ENCODE measurements at places on chromosomes 6 and 20.
A peak's percentile ranks its signal among the peaks of the same experiment; 100 is the strongest.

- no peak for DNase-seq
These were observed 9.2 kb upstream of the CPNE1 start for GRCh38 chr20:35673884-35674283.

GRCh38 chr6:134446218-134446848 lies 128.4 kb upstream of the SGK1 start:
- DNase-seq: peak; percentile 79

GRCh38 chr20:52305024-52305645 lies 113.6 kb upstream of the ZFP64 start:
- no peak for DNase-seq

- DNase-seq: no peak
These were observed 7.4 kb upstream of the FGD2 start for GRCh38 chr6:36997811-36998722.

DNA sequence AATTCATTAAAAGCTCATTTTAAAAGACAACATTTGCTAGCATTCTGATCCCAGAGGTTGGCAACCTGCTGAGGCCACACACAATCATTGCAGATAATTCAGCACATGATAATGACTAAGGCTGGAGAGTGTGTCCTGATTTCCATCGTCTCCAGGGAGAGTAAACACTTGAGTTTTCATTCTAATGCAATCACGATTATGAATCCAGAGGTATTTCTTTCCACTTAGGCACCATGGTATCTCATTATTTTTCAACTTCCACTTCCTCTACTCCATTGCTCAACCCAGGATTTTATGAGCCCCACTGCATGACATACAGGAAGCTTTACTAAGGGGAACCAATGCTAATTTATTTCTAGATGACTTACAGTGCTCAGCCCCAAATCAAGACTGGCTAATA lies 273.8 kb upstream of the AGPAT4 start:
- DNase-seq: no peak

DNA sequence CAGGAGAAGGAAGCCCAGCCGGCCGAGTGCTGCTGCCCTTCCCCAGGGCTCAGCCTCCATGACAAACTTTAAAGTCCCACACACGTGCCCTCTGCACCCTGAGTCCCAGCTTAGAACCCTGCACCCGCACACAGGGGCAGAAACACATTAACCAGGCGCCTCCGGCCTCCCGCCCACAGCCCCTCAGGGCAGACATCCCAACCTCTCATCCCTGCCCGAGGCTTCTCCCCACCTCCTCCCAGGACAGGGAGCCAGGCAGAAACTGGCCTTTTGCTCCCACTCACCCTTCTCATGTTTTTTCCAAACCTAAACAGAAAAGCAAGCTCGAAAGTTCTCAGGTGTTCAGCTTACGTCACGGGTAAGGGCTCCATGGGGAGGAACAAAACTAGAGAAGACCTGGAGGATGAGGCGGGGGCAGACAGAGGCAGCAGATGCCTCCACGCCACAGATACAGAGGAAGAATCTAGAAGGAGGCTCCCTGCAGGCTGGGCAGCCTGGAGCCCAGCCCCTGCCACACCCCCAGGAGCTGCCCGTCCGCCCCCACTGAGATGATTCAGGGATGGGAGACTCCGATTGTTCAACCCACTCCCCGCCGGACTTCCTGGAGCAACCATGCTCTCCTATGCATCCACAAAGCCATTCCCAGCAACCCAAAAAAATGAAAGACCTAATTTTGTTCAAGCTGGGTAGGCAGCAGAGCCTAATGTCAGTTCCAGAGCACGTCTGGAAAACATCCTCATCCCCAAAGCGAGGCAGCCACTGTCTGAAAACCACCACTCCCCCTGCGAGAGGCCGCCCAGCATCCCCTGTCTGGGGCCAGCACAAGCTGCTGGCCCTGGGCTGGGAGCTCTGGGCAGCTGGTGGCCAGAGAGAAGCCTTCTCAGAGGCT lies 8.8 kb downstream of the KCNQ2 start:
- no peak for DNase-seq

DNA sequence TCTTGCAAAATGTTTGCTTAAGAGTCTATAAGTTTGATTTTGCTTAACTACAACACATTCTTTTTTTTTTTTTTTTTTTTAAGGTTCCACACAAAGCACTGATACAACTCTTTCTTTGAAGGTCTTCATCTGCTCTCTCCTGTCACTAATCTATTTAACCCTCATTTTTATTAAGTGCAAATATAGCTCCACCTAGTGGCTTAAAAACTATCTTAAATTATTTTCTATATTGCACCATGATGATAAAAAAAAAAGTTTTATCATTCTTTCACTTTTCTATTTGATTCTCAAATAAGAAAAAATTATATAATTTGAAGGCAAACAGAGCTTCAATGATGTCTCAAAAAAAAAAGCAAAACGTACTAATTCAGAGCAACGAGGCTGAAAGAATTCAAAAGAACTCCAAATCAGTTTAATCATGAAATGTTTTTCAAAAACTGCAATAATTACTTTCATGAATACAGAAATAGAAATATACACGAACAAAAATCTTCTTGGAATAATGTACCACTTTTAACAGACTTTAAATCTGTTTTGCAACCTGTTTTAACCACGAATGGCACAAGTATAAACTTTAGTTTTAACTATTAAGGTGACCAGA lies 12.8 kb downstream of the ESF1 start:
- DNase-seq: no peak

- peak; percentile 33 for DNase-seq
These were observed 299.7 kb downstream of the BTBD3 start for GRCh38 chr20:12217382-12217781.

GRCh38 chr6:135797361-135797760 lies 54.1 kb upstream of the PDE7B start:
- DNase-seq: no peak

DNA sequence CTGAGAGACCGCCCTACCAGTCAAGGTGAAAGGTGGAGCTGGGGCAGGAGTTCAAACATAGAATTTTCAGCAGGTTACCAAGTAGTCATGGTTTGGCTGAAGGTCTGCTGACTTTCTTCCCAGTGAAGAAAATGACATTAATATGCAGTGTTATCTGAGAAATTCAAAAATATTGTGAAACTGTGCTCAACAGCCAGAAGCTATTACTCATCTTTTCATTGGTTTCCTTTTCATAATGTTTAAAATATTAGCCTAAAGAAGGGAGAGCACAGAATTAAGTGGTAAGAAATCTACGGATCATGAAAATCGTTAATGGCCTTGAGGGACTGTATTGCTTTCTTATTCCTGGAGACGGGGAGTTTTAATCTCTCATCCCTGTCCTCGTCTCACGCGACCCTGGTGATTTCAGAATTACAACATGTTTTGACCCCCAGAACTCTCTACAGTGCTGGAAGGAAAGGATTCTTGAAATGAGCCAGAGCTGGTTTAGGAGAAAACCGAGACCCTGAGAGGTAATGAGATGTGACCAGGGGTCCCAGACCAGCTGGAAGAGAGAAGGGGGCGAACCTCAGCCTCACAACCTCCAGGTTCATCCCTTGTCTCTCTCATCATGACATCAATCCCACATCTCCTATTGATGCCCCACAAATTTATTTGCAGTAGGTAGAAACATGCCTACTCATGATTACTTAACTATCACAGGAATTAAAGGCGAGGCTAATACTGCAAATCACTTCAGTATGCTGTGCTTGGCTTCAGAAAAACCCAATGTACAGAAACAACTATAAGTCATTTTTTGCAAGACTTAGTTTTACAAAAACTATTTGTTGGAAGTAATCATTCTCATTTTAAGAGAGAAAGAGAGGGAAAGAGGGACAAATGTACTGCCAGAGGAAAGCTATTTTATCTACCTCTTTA lies 209.5 kb downstream of the FNDC1 start:
- DNase-seq: no peak

- no peak for DNase-seq
These were observed 798.5 kb upstream of the EPHA7 start for GRCh38 chr6:94217836-94218235.

DNA sequence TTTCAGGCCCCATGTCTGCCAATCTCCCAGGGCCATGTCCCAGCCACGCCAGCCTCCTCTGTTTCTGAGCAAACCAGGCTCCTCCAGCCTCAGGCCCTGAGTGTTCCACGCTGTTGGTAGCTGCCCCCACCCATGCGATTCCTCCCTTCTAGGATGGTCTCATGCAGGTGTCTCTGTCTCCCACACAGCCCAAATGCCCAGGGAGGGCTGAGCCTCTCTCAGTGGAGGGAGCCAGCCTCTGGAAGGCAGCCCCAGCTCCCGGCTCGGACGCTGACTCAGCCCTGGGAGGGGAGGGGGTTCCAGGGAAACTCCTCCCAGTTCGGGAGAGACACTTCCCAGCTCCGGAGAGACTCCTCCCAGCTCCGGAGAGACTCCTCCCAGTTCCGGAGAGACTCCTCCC lies 122.9 kb upstream of the AFDN start:
- no peak for DNase-seq

GRCh38 chr6:81766482-81767069 lies 14.1 kb upstream of the TENT5A start:
- DNase-seq: peak; percentile 95

- DNase-seq: no peak
These were observed 2.9 kb downstream of the RGL2 start for GRCh38 chr6:33295621-33296369.

DNA sequence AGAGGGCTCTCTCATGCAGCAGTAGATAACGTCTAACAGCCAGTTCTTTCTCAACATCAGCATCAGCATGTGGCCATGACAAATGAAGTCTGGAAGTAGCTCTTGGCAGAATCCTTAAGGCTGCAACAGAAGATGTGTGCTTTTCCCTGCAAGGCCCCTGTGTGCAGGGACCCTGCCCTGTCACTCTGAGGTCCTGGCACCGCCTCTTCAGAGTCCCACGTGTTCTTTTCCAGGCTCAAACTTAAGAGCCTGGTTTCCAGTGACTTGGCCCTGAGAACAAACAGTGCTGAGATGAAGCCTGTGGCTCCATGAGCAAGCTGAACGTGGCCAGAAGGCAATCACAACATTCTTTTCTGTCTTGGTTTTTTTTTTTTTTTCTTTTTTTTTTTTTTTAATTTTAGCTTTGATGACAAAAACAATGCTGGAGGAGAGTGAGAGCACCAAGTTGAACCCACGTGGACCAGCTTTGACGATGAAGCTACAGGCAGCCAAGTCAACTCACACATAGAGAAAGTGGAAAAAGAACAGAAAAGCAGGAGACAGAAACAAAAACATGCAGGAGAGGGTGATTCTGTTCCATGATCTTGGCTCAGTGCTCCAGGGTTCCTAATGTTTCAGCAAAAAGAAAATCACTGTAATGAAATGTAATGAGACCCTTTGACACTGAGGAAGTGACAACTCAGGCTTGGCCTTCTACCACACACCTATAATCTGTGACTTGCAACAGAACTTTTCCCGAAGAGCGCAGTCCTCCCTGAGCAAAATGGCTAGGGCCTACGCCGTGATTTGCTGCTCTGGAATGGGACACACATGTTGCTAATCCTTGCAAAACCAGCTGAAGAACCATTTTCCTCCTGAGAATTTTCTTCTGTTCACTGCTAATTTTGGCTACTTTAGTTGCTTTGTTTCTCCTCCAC lies 86.1 kb downstream of the FOXC1 start:
- DNase-seq: no peak

- no peak for DNase-seq
These were observed 26.8 kb downstream of the REV3L start for GRCh38 chr6:111456208-111456607.

- DNase-seq: no peak
These were observed 140.5 kb downstream of the RCAN2 start for GRCh38 chr6:46350714-46351113.

GRCh38 chr6:157996918-157997702 lies 15.4 kb downstream of the SYNJ2 start:
- no peak for DNase-seq

- DNase-seq: no peak
These were observed 26.7 kb downstream of the SERPINB9 start for GRCh38 chr6:2876210-2877056.

DNA sequence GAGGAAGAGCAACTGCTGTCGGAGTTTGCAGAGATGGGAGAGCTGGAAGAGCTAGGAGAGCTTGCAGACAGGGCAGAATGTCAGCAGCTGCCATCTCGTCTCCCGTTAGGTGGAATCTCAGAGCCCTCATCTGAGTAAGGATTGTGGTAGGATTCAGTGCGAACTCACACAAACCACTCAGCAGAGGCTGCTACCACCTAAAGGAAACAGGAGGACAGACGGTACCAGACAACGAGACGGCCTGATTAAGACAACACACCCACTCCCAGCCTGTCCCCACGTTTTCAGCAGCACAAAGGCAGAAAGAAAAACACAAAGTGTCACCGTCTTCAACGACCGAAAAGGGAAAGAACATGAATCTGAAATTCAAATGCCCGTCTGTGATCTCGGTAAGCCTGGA lies 4.1 kb downstream of the LEMD2 start:
- DNase-seq: no peak

- DNase-seq: no peak
These were observed 89.7 kb downstream of the MDGA1 start for GRCh38 chr6:37607944-37608343.

- DNase-seq: no peak
These were observed 39.9 kb downstream of the BMP6 start for GRCh38 chr6:7765575-7766325.

DNA sequence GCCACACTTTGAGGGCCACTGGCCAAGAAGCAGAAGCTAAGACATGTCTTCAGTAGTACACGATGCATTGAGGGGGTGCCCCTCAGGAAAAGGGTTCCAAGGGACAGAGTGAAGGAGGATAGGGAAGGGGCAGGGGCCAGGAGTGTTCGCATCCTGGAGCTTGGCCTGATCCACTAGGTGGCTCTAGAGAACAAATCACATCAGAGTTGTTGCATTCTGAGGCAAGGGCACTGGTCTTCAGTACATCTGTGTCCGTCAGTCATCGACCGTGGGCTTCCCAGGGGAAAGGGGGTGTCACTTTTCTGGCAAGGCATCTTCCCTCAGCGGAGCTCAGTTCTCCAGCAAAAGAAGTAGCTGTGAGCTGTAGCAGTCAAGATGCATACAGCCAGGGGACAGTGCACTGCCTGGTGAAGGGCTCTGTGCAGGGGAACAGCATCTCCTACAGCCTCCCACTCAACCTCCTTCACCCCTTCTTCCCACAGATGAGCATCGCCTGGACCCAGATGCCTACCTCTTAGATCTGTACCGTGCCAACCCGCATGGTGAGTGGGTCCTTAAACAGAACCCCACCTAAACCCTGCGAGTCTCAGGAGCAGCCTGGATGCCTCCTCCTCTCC lies 47.8 kb downstream of the ARHGAP40 start:
- no peak for DNase-seq

- no peak for DNase-seq
These were observed 407.3 kb upstream of the FLRT3 start for GRCh38 chr20:14744723-14745122.

GRCh38 chr6:25088513-25088912 lies 152.8 kb upstream of the RIPOR2 start:
- DNase-seq: no peak

DNA sequence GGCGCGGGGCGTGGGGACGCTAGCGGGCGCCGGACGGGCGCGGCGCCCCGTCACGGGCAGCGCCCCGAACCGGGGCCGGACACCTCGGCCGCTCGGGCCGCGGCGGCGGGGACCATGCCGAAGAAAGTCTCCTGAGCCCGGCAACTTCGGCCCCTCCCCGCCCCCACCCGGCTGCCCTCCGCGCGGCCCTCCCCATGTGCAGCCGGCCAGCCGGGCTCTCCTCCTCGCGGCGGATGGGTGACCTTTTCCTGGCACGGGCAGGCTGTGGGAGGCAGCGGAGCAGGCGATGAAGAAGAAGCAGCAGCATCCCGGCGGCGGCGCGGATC lies 278 bp downstream of the UST start:
- no peak for DNase-seq

GRCh38 chr6:7446619-7447325 lies 57.2 kb downstream of the RIOK1 start:
- DNase-seq: no peak
